Activated naive CD8-positive, alpha-beta T cell treated with anti-CD3 and anti-CD28 coated beads, Interleukin-2, amount 50 U/mL, for 24 hours (primary cell): ENCODE measurements at places on chromosomes 4 and X.

GRCh38 chr4:77342170-77342810 lies 185.3 kb downstream of the CCNG2 start:
- DNase-seq = no peak
- peaks cover 4% of the 10 kb centered on the region for H3K36me3 ChIP-seq
- H3K27ac ChIP-seq = no peak overlapping the region
- H3K27me3 ChIP-seq = peaks cover 8% of the 10 kb centered on the region

DNA sequence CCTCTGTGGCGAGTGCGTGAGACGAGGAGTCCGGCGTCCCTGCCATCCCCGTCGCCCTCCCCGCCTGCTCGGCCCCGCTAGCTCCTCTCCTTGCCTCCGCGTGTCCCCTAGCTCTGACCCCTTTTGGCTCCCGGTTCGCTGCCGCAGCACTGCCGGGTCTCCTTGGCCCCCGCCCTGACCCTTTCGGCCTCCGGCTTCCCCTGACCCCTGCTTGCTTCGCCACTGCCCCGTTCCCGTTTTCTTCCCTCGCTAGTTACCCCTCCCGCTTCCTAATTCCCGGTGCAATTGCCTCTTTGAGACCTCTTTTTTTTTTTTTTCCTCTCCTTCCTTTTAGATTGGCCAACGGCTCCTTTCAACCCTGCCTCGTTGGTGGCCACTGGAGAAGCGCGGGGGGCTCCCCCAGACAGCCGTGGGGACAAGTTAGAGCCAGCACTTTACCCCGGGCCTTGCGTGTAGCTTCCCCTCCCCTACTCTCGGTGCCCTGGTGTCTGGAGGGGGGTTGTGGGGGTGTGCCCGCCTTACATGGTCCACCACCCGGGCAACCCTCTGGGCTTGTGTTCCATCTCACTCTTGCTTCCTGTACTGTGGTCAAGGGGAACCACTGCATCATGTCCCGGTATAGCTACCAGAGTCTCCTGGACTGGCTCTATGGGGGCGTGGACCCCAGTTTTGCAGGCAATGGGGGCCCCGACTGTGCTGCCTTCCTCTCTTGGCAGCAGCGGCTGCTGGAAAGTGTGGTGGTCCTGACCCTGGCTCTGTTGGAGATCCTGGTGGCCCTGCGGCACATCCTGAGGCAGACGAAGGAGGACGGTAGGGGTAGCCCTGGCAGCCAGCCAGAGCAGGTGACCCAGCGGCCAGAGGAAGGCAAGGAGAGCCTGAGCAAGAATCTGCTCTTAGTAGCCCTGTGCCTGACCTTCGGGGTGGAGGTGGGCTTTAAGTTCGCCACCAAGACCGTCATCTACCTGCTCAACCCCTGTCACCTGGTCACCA lies 548 bp downstream of the TMEM164 start:
- no peaks in the 10 kb centered on the region for H3K27me3 ChIP-seq
- peak overlapping the region; percentile 71 for H3K27ac ChIP-seq
- DNase-seq = peak; percentile 10

- H3K4me3 ChIP-seq = no peak overlapping the region
- no peaks in the 10 kb centered on the region for H3K36me3 ChIP-seq
- H3K27me3 ChIP-seq = peaks cover 2% of the 10 kb centered on the region
- DNase-seq = no peak
Observed at GRCh38 chr4:10158333-10158942, 41.8 kb upstream of the WDR1 start.

GRCh38 chr4:127759228-127759820 lies 22.8 kb upstream of the HSPA4L start:
- DNase-seq = no peak
- no peak overlapping the region for H3K4me3 ChIP-seq
- H3K27ac ChIP-seq = no peak overlapping the region
- H3K27me3 ChIP-seq = no peaks in the 10 kb centered on the region

DNA sequence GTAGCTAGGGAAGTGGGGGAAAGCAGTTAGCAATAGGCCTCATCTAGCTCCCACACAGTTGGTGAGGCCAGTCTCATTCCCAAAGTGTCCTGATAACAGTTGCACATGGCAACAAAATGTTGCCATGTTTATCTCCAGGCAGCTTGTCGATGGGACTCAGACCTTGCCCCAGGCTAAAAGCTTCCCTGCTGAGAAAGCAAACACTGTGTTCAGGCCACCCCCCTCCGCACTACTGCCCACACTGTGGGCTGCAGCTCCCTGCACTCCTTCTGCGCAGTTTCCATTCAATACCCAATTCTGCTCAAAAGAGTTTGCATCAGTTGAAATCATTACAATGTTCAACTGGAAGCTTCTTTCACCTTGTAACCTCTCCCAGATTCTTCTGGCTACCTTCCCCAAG lies 287.8 kb upstream of the GK2 start:
- H3K36me3 ChIP-seq = no peaks in the 10 kb centered on the region
- H3K4me1 ChIP-seq = no peaks in the 10 kb centered on the region
- no peak overlapping the region for H3K27ac ChIP-seq
- no peak for DNase-seq

GRCh38 chr4:25158817-25159216 lies 1.4 kb downstream of the SEPSECS start:
- H3K36me3 ChIP-seq = peaks cover 11% of the 10 kb centered on the region
- peaks cover 3% of the 10 kb centered on the region for H3K27me3 ChIP-seq
- peak overlapping the region; percentile 88 for H3K27ac ChIP-seq
- H3K4me3 ChIP-seq = peak overlapping the region; percentile 88
- DNase-seq = no peak
